SW 1271 (cell line): ENCODE measurements at places on chromosomes 11 and 22.

DNA sequence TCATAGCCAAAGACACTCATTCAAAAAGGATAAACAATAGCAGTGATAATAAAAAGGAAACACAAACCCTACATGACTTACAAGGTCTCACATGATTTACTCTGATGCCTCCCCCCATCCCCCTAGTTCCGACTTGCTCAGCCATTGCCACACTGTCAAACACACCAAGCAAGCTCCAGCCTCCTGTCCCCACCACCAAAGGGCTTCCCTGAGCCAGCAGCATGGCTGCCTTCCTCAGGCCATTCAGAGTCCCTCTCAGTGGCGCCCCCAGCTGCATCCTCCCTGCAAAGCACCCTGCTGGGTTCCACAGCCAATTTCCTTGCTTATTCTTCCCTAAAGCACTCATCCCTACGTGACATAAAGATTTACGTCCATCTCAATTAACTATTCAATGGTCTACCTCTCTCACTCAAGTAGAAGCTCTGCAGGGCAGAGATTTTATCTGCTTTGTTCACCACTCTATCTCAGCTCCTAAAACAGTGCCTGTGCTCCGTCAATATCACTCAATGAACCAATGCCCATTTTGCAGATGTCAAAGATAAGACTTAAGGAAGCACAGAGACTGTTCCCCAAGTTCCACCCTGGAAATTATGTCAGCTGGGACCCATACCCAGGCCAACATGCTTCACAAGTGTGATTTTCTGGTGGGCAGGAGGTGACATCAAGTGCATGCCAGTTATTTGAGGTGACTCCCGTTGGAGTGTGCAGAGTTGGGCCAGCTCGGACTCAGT, 106.9 kb downstream of the SYN3 start:
- no peak for DNase-seq

GRCh38 chr11:93063086-93063485, 93.6 kb downstream of the MTNR1B start:
- DNase-seq, result no peak

DNA sequence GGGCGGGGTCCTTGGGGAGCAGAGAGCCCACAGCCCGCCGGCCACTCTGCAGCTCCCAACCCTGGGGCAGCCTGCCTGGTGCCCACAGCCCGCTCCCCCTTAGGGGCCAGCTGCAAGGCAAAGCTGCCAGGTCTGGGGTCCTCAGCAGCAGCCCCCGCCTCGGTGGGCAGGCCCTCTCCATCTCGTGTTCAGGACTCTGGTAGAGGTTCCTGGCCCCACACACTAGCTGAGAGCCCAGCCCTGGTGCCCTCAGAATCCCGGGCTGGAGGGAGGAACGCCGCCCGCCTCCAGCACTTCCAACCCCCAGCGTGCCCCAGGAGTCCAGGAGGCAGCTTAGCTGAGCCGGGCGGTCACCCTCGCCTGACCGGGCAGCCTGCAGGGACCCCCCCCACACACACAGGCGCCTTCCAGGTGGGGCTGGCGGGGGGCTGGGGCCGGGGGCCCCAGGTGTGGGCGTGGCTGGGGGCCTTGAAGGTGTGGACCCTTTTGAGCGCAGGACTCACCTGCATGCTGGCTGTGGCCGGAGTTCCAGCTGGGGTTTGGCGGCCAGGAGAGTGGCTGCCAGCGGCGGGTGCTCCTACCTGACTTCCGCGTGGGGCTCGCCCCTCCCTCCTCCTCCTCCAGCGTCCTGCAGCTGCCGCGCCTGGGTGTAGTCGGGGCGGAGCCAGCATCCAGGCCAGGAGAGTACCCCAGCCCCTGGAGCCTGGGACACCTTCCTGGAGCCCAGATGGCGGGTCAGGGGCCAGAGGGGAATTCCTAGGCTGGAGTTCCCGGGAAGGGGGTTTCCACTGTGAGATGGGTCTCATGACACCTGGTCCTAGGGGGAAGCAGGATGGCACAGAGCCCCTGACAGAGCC, at the start of gene ANO9:
Gene ANO9 (minus strand): TSS at position 594 of the 857 bp plus-strand sequence. CDS start 85 bp downstream, at position 509.
- no peak for DNase-seq

- no peak for DNase-seq
These were observed 154.6 kb downstream of the MAML2 start for GRCh38 chr11:96188243-96189006.

GRCh38 chr11:29483831-29484230, 533.0 kb downstream of the KCNA4 start:
- no peak for DNase-seq

- no peak for DNase-seq
These were observed 17.0 kb upstream of the KCNJ11 start for GRCh38 chr11:17405232-17406005.

DNA sequence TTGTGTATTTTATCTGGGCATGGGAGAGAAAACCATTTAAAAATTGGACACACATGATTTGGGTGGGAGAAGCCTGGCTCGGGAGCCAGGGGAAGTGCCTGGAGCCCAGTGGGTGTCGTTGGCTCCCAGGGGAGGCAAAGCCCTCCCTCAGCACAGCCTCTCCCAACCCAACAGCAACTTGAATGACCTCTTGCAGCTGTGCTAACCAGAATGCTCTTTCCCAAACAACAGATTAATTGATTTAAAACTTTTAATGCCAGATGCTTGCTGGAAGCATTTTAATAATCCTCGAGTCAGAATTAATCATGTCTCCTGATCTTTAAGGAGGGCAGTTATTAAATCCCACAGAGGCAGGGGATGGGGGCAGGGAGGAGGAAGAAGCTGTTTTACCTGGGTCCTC, 401.6 kb downstream of the BUD13 start:
- no peak for DNase-seq

- DNase-seq, result no peak
These were observed 637.2 kb downstream of the ETS1 start for GRCh38 chr11:127950162-127950561.

- DNase-seq, result no peak
These were observed 149.1 kb upstream of the RASSF10 start for GRCh38 chr11:12859872-12860657.

GRCh38 chr11:77654770-77655434, 17.3 kb upstream of the CLNS1A start:
- no peak for DNase-seq

GRCh38 chr11:65786008-65786785, 666 bp upstream of the OVOL1 start:
- DNase-seq, result no peak
